ENCODE measurements at places on chromosomes 1 and 21.
A peak's percentile ranks its signal among the peaks of the same experiment; 100 is the strongest.

DNA sequence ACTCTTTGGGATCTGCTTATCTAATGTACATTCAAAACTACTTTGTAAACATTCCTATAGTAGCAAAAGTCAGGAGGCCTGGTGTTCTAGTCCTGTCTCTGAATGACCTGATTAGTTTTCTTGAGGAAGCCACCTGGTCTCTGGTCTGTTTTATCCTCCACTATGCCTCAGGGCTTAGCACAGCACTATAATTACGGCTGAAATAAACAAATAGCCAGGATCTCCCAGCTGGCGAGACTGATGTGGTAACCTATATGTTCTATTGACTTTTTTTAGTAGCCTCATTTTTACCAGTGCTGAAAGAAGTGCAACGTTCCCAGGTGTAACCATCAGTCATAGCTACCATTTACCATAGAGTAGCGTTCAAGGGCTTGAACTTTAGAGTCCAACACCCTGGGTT, 24.2 kb upstream of the RPL11 start:
- no peak overlapping the region for H3K27ac ChIP-seq
- H3K36me3 ChIP-seq, result no peaks in the 10 kb centered on the region
- no peaks in the 10 kb centered on the region for H3K27me3 ChIP-seq
- H3K4me3 ChIP-seq, result no peak overlapping the region
- DNase-seq, result no peak
- H3K4me1 ChIP-seq, result no peaks in the 10 kb centered on the region

GRCh38 chr1:94940738-94941137, 13.8 kb upstream of the CNN3 start:
- peaks cover 9% of the 10 kb centered on the region for H3K4me1 ChIP-seq
- H3K27me3 ChIP-seq, result no peaks in the 10 kb centered on the region
- H3K36me3 ChIP-seq, result no peaks in the 10 kb centered on the region

GRCh38 chr1:221276896-221277409, 397.7 kb downstream of the HLX start:
- no peaks in the 10 kb centered on the region for H3K36me3 ChIP-seq
- H3K4me1 ChIP-seq, result no peaks in the 10 kb centered on the region
- H3K27me3 ChIP-seq, result no peaks in the 10 kb centered on the region
- no peak for DNase-seq
- no peak overlapping the region for H3K4me3 ChIP-seq
- no peak overlapping the region for H3K27ac ChIP-seq

DNA sequence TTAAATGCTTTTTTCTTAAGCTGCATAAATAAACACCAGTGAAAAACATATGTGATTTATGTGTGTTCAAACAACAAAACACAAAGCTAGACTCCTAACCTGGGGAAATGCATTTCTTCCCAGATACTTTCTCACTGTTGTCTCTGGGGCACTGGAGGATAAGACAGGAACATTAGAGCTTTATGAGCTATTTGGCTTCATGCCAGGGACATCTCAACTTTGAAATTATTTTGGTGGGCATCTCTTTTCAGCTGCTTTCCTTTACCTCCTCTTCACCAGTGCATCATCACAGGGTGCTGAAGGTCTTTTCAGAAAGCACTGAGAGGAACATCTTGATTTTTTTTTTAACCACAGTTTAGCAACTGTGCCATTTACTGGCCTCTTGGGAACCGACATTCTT, 212.9 kb downstream of the DNM3 start:
- no peaks in the 10 kb centered on the region for H3K27me3 ChIP-seq
- no peak for DNase-seq
- H3K4me1 ChIP-seq, result no peaks in the 10 kb centered on the region

DNA sequence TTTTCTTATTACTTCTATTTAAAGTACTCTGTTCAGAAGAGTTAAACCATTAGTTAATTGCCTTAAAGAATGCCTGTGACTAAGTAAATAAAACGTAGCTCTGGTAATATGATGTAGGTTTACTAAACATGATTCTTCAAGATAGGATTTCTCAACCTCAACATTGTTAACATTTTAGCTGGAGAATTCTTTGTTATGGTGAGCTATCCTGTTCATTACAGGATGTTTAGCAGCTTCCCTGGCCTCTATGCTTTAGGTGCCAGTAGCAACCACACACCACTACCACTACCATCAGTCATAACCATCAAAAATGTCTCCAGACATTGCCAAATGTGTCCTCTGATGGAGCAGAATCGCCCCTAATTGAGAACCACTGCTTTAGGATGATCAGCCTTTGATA, 10.7 kb downstream of the RPF1 start:
- peaks cover 50% of the 10 kb centered on the region for H3K36me3 ChIP-seq
- no peak overlapping the region for H3K27ac ChIP-seq
- no peaks in the 10 kb centered on the region for H3K27me3 ChIP-seq
- DNase-seq, result no peak

- no peak overlapping the region for H3K27ac ChIP-seq
- DNase-seq, result no peak
- no peaks in the 10 kb centered on the region for H3K4me1 ChIP-seq
- H3K27me3 ChIP-seq, result no peaks in the 10 kb centered on the region
- no peak overlapping the region for H3K4me3 ChIP-seq
- H3K36me3 ChIP-seq, result no peaks in the 10 kb centered on the region
Measured at GRCh38 chr1:165408518-165408917, 36.4 kb downstream of the RXRG start.

- DNase-seq, result no peak
- no peak overlapping the region for H3K27ac ChIP-seq
- H3K36me3 ChIP-seq, result no peaks in the 10 kb centered on the region
- no peaks in the 10 kb centered on the region for H3K27me3 ChIP-seq
Measured at GRCh38 chr1:84856726-84857270, 36.2 kb downstream of the LPAR3 start.

GRCh38 chr1:28965271-28965870, 51.0 kb downstream of the EPB41 start:
- no peaks in the 10 kb centered on the region for H3K27me3 ChIP-seq
- no peaks in the 10 kb centered on the region for H3K4me1 ChIP-seq
- DNase-seq, result no peak
- H3K4me3 ChIP-seq, result no peak overlapping the region

DNA sequence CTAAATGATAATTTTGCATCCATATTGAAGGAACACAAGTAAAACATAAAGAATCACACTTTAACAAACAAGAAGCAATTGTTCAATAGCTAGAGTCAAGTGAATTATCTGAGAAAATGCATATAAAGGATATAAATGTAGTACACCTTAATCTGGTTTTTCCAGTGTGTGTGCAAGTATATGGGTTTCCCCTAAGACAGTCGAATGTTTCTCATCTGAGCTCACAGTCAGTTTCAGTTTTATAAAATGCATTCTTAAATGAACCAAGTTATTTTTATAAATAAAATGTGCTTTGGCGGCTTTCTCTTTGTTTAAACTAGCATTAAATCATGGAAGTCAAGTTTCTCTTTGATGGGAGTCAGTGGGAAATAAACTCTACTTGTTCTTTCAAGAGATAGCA, 125.9 kb downstream of the PTPRC start:
- H3K27ac ChIP-seq, result no peak overlapping the region
- no peaks in the 10 kb centered on the region for H3K4me1 ChIP-seq
- no peaks in the 10 kb centered on the region for H3K27me3 ChIP-seq

DNA sequence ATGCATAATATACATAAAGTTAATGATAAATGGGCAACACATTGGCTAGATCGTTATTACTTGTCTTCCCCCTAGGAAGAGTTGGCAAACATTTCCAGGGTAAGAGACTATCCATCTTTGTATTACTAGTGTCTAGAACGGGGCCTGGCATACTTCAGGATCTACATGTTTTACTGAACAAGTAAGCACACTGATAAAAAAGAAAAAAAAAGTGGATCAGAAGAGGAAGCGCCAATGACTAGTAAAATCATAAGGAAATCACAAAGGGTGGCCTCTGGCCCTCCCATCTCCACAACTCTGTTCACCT, 482 bp downstream of the TM2D1 start:
- no peak for DNase-seq
- H3K4me1 ChIP-seq, result peaks cover 8% of the 10 kb centered on the region
- no peaks in the 10 kb centered on the region for H3K27me3 ChIP-seq

DNA sequence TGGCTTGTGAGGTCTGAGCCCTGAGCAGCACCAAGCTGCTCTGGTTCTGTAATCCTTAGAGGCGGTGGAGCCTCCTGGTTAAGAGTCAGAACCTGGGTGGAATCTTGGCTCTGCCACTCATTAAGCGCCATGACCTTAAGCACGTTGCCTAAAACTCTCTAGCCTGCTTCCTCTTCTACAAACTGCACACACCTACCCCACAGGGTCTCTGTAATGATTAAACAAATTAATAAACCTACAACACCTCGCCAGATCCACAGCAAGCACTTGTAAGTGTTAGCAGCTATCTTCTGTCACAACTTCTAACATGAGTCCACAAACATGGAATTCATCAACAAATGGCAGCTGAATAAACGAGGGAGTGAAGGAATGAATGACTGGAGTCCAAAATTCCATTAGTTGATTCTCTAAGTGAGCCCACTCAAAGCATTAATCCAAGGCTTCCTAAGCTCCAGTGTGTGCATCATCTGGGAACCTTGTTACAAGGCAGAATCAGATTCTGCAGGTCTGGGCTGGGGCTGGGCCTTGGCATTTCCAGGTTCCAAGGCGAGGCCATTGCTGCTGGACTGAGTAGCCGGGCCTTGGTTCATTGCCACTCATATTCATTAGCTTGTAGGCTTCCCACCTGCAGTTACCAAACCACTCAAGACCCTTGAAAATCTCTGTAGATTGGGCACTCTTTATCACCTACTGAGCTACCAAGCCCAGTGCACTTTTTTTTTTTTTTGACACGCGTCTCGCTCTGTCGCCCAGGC, 168.6 kb downstream of the HIVEP3 start:
- H3K27ac ChIP-seq, result no peak overlapping the region
- DNase-seq, result no peak
- no peaks in the 10 kb centered on the region for H3K27me3 ChIP-seq
- no peaks in the 10 kb centered on the region for H3K36me3 ChIP-seq
- peaks cover 8% of the 10 kb centered on the region for H3K4me1 ChIP-seq

DNA sequence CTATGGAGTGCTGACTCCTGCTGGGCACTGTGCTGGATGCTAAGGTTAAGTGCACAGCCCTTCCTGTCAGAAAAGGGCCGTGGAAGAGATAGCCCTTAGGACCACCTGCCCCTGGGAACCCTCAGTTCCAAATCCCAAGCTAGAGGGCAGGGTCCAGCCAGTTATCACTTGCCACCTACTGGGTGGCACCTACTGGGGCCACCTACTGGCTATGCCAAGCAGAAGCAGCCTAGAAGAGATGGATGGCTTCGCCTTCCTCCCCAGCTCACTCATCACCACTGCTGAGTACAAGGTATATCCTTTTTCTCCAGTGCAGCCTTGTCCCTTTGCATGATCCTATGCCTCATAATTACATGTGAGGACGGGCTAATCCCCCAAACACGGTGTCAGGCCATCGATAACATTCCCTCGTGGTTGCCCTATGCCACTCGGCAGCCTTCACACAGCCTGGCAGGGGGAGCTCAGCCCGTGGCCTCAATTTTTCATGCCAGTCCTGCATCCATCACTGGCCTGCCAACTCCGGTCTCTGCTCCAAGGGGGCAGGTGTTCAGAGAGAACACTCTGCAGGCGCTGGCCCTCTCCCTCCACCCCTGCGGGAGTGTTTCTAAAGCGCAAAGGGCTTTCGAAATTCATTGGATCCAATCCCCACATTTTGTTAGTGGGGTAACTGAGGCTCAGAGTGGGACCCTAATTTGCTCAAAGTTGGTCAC, 49.0 kb downstream of the SYT2 start:
- no peaks in the 10 kb centered on the region for H3K36me3 ChIP-seq
- no peak overlapping the region for H3K4me3 ChIP-seq
- no peak overlapping the region for H3K27ac ChIP-seq
- H3K4me1 ChIP-seq, result no peaks in the 10 kb centered on the region
- no peak for DNase-seq

DNA sequence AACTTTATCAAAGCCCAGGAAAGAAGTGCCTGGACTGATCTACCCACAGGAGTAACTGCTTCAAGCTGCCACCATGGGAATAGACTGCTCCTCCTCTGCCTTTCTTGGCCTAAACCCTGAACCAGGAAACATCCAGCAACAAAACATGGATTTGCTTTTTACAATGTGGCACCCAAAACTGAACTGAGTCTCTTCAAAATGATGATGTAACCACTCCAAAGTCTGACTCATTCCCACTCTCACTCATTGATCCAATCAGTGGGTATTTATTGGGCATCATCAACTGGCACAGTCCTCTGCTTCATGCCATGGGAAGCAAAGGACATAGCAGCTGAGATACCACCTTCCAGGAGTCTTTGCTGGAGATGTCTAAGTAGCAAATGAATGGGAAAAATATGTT, 23.5 kb downstream of the CYP4A22 start:
- H3K27me3 ChIP-seq, result no peaks in the 10 kb centered on the region
- H3K36me3 ChIP-seq, result no peaks in the 10 kb centered on the region
- H3K27ac ChIP-seq, result no peak overlapping the region

GRCh38 chr1:68782890-68783289, 286.0 kb upstream of the DEPDC1 start:
- H3K27me3 ChIP-seq, result no peaks in the 10 kb centered on the region
- no peaks in the 10 kb centered on the region for H3K4me1 ChIP-seq
- no peak overlapping the region for H3K4me3 ChIP-seq
- no peak for DNase-seq
- H3K27ac ChIP-seq, result no peak overlapping the region

GRCh38 chr1:108893141-108893530, 16.4 kb downstream of the GPSM2 start:
- no peak for DNase-seq
- no peak overlapping the region for H3K4me3 ChIP-seq
- no peaks in the 10 kb centered on the region for H3K36me3 ChIP-seq
- no peak overlapping the region for H3K27ac ChIP-seq
- H3K4me1 ChIP-seq, result peaks cover 3% of the 10 kb centered on the region
- no peaks in the 10 kb centered on the region for H3K27me3 ChIP-seq

GRCh38 chr1:233614173-233614742, 352 bp downstream of the KCNK1 start:
- peaks cover 14% of the 10 kb centered on the region for H3K27me3 ChIP-seq
- peak overlapping the region; percentile 55 for H3K27ac ChIP-seq
- no peaks in the 10 kb centered on the region for H3K36me3 ChIP-seq
- DNase-seq, result peak; percentile 73
- H3K4me1 ChIP-seq, result no peaks in the 10 kb centered on the region
- peak overlapping the region; percentile 58 for H3K4me3 ChIP-seq

- DNase-seq, result no peak
- H3K36me3 ChIP-seq, result no peaks in the 10 kb centered on the region
- H3K27ac ChIP-seq, result no peak overlapping the region
- H3K4me3 ChIP-seq, result no peak overlapping the region
- no peaks in the 10 kb centered on the region for H3K27me3 ChIP-seq
Measured at GRCh38 chr21:29184037-29184436, 53.6 kb downstream of the MAP3K7CL start.

GRCh38 chr21:45050345-45050796, 24.0 kb upstream of the ADARB1 start:
- peaks cover 6% of the 10 kb centered on the region for H3K27me3 ChIP-seq
- H3K4me3 ChIP-seq, result no peak overlapping the region
- peaks cover 4% of the 10 kb centered on the region for H3K4me1 ChIP-seq

- no peak overlapping the region for H3K4me3 ChIP-seq
- H3K4me1 ChIP-seq, result no peaks in the 10 kb centered on the region
- H3K27me3 ChIP-seq, result no peaks in the 10 kb centered on the region
Measured at GRCh38 chr1:239128541-239128940, 257.8 kb upstream of the CHRM3 start.

Measured in upper lobe of right lung (tissue), 1 donor.